Fibroblast of skin of left quadriceps (primary cell): ENCODE measurements at places on chromosomes 16 and 17.

- DNase-seq: no peak
Measured at GRCh38 chr17:45768000-45768399, 16.1 kb upstream of the CRHR1 start.

- DNase-seq: no peak
Measured at GRCh38 chr16:70650216-70650615, 3.9 kb downstream of the IL34 start.

- no peak for DNase-seq
Measured at GRCh38 chr16:13997526-13997925, 73.6 kb upstream of the MRTFB start.

DNA sequence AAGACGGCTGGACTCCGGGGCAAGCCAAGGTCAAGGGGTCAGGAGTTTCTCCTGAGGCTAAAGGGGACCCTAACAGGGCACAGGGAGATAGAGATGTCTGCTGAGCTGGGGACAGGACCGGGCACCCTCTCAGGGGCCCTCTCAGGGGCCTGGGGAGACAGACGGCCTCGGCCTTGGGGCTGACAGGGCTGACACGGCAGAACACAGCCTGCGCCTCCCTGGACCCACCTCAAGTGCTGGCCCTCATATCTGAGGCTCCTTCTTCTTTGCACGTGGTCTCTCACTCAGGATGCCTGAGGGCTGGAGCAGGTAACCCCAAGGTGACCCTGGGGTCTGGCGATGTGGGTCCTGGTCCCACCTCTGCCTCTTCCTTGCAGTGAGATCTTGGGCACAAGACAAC is 186.9 kb upstream of the TNRC6C start:
- DNase-seq: no peak

DNA sequence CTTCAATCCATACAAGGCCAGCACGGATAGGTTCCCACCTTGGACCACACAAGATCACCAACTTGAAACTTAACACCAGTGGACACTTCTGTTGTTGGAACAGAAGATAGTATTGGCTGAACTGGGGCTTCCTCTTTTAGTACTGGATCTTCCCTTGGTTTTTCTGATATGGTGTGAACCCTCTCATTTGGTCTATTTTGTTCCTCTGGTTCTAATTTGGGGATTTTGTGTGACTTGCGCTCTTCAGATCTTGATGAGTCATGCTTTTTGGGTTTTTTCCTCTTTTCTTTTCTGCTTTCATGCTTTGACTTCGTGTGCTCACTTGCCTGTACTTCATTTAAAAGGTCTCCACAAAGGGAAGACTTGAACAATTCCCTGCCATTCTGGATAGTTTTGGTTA is 39.0 kb downstream of the SOST start:
- no peak for DNase-seq

DNA sequence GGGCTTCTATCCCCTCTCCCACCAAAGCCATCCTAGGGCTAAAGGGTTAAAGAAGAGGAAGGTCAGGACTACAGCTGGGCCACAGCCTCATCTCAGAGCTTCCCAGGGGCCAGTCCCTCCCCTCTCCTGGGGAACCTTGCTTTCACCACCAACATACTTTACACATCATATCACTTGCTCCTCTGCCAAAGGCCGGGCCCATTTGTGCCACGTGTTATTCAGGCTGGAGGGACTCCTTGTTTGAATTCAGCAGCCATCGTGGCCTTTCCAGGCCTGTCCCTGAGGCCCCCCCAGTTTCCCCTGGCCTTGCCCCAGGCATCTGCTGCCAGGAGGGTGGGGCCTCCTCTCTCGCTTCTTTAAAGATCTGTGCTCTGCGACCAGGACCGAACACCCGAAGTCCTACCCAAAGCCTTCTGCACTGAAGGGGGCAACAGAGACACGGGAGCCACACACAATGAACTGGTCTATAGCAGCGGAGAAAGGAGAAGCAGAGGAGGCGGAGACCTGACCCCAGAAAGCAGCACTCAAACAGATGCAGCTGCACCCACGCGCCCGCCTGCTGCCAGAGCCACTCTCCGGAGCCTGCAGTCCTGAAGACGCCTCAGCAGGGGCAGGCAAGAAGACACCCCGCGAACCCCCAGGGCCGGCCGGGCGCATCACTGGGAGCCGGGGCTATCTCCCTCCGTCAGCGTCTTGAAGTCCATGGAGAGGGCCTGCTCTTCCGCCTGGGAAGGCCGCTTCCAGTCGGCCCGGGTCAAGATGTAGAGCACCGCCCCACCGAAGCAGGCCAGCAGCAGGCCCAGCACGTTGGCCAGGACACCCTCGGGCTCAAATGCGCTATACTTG is 12.1 kb downstream of the CYB561 start:
- DNase-seq: peak; percentile 88

DNA sequence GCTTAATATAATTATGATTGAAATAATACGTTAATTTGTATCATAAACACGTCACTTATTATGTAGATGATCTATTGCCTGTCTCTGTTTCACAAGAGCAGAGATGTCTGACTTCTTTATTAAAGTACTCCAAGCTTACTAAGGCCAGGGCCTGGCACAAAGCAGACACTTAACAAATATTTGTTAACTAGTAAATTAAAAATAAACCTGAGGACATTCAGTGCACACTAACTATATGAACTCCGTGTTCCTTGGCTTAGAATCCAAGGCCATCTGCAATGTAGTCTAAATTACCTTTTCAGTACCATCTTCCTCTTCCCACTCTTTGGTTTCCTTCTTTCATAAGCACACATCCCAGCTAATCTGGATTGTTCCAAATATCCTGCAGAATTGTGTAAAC is 210.8 kb upstream of the SOX9 start:
- no peak for DNase-seq

- DNase-seq: no peak
Measured at GRCh38 chr17:83133302-83134121, 54.1 kb downstream of the METRNL start.

DNA sequence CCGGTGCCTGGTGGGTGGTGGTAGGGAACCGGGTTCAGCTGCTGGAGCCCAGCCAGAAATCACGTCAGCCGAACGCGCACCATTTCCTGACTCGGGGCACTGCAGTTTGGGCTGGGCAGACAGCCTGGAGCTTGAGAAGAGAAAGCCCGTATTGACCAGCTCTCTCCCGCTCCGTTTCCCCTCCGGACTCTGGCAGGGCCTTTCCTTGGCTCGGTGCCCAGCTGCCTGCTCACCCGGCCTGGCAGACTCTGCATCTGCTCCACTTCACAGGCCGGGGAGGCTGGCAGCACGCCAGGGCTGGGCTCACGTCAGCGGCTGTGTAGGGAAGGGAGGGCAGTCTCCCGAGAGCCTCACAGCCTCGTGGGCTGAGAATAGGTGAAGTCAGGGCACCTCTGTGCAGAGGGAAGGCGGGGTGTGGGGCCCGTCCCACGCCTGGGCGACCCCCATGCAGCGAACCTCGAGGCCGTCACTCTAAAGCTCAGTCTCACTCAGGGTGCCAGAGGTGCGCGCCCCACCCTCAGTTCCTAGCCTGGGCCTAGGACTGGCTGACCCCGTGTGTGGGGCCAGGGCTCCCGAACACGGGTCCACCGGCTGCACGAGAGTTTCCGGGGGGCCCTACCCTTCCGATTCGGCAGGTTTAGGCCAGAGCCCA is 59.1 kb downstream of the OR1D5 start:
- DNase-seq: peak; percentile 74

DNA sequence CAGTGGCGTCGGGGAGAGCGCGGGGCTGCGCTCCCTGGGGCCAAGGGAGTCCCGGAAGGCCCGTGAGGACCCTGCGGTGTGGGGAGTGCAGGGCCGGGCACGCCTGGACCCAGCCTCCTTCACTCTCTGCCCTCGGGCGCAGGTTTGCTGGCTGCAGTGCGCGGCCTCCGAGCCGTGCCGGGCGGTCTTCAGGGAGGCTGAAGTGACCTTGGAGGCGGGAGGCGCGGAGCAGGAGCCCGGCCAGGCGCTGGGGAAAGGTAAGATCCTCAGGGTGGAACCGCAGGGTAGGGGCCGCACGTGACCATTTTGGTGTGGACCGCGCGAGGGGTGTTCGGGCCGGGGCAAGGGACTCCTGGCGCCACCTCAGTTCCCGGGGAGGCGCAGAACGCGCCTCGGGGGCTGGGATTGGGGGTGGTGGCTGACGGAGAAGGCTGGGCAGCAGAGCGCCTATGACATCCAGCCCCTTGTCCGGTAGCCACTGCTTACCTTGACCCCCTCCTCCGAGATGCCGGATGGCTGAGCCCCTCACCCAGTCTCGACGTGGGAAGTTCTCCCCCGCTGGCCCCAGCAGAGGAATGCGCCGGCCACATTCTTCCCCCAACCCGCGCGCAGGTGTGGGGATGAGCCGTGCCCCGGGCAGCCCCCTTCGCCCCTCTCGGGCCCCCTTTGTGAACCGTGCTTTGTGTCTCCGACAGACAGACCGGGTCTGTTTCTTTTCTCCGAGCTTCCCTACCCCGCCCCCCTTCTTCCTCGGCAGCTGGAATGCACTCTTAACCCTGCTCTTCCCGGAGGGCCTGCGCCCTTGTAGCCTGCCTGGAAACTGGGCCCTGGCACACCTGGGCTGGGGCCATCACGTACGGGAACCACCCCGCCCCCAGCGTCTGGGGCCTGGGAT is 631 bp downstream of the CDH3 start:
- no peak for DNase-seq

- no peak for DNase-seq
Measured at GRCh38 chr17:1916316-1916715, 86.5 kb downstream of the RPA1 start.

- no peak for DNase-seq
Measured at GRCh38 chr17:60392845-60393702, 1.1 kb upstream of the USP32 start.

- DNase-seq: no peak
Measured at GRCh38 chr16:85554114-85554888, 58.8 kb upstream of the GSE1 start.

DNA sequence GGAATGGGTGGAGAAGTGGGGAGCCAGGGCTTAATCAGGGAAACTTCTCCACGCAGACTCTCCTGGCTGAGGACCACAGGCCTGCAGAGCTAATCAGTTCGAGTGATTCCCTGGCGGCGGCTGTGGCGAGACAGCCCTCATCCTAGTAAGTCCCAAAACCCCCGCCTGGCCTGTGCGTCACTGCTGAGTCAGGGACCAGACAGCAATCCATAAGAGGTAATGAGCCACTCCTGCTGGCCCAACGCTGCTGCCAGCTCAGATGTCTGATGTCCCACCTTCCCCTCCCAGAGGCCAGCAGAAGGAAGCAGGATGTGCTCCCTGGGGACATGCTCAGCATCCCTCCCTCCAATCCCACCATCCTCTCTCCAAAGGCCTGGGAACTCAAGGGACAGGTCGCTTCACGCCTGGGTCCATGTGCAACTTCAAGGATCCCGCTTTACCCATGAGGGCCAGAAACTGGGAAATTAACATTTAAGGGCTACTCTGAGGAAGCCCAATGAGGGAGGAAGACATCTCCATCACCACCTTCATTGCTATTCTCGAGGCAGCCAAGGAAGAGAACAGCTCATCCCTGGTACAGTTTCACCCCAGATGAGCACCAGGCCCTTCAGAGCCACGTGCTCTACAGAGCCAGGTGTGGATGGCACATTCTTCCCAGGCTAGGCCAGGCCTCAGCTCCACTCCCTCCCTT is 7.9 kb downstream of the ACLY start:
- peak; percentile 83 for DNase-seq

- DNase-seq: no peak
Measured at GRCh38 chr17:35588196-35588920, 1.2 kb downstream of the AP2B1 start.

DNA sequence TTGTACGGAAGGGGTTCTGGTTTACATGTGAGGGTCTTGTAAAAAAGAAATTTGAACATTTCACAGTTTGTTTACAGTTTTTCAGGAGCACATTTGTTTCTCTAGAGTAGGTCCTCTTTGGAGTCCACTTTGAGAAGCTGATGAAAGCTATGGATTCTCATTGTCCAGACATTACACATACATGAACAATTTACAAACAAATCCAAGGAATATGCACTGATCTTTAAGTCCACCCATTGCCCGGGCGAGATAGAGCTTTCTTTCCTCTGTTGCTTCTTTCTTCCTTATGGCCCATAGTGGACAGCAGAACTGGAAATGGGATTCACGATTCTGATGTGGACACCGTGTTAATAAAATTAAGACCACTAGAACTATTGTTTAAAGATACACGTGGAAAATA is 1.9 kb downstream of the DCAF7 start:
- no peak for DNase-seq

DNA sequence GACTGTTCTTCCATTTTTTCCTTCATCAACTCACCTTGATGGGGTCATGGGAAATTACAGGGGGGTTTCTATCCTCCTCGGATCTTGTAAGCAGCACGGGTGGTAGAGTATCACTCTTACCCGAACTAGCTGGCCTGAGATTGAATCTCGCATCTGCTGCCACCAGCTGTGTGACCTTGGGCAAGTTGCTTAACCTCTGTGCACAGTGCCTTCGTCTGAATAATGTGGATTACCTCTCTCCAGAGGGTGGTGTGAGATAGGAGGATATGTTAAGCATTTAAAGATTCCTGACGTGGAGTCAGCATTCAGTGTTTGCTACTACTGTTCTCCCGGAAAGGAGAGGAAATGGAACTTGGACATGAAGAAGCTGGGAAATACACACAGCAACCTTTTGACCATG is 24.4 kb downstream of the LASP1 start:
- no peak for DNase-seq

GRCh38 chr16:4110065-4110464 is 6.2 kb downstream of the ADCY9 start:
- DNase-seq: no peak

DNA sequence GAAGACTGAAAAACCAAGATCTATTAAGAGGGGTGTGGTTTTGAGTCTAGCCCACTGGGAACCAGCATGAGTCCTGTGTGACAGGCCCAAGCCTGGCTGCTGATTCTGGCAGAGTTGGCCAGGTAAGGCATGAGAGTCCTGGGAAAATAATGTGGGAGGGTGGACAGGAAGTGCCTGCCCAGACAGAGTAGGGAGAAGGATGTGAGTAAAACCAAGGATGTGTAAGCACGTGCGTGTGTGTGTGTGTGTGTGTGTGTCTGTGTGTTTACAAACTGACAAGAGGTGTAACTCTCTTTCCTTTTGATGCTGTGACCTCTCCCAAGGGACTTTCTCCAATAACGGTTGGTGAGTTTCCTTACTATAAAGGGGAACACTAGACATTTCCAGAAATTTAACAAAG is 15.6 kb upstream of the TEX2 start:
- no peak for DNase-seq

DNA sequence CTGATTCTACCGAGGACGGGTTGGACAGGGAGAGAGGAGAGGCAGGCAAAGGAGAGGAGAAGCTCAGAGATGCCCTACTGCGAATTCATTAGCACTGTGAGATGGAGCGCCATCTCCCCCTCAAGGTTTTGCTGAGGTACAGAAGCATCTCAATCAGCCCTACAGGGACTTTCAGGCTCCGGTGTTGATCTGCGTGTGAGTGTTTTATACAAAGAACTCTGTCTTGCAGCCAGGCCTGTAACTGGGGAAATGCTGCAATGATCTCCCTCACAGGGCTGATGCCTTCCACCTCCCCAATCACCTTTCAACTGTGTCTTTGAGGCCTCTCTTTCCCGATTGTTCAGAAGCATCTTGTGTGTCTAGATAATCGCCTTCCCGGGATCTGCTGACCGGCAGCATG is 74.8 kb downstream of the IRX6 start:
- DNase-seq: no peak

DNA sequence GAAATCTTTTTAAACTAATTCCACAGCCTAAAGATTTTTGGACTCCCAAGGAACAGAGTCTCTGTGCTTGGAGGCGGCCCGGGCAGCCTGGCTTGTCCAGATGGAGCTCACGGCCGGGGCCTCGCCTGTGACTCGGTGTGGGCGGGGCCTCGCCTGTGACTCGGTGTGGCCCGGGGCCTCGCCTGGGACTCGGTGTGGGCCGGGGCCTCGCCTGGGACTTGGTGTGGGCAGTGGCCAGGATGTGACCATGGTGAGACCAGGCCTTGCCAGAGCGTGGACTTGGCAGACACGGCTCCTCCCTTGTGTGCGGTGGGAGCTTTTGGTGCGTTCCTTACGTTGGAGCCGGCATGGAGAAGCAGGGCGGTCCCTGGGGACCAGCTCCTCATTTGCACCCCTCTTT is 92.3 kb downstream of the METRNL start:
- no peak for DNase-seq
